ENCODE measurements at places on chromosomes 5 and 9.
A peak's percentile ranks its signal among the peaks of the same experiment; 100 is the strongest.

DNA sequence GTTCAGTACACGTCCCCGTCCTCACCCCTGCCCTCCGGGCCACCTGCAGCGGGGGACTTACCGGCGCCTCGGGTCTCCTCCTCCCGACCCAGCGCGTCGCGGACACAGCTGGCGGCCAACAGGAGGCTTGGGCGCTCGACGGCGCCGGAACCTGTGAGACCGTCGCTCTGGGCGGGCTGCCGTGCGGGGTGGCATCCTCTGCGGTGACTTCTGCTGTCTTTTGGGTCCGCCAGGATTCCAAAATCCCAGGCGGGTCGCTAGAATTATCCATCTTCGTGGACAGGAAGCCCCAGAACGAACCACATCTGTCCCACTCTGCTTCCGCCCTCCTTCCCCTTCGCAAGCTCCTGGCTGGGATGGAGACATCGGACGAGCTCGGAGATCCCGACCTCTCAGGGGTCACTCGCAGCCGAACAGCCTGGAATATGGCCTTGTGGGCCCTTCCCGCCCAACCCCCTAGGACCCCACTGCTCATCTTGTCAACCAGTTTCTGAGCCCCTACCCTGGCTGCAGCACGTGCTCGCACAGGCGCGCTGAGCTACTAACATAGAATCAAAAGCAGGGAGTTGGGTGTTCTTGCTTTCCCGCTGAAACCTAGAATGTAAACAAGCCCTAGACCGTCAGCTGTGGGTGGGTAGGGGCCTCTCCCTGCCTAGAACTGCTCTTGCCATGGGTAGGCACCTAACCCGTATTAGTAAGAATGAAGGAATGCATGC is 947 bp upstream of the MARCHF3 start:
- no peak for DNase-seq

GRCh38 chr9:70177121-70177520 is 81.7 kb upstream of the SMC5 start:
- DNase-seq = no peak

- no peak for DNase-seq
Measured at GRCh38 chr5:68499987-68500386, 284.4 kb downstream of the PIK3R1 start.

- peak; percentile 87 for DNase-seq
Measured at GRCh38 chr5:41869724-41870626, at the start of gene OXCT1. OXCT1 (minus strand) TSS chr5:41870425; CDS start chr5:41870358, 67 bp downstream.

DNA sequence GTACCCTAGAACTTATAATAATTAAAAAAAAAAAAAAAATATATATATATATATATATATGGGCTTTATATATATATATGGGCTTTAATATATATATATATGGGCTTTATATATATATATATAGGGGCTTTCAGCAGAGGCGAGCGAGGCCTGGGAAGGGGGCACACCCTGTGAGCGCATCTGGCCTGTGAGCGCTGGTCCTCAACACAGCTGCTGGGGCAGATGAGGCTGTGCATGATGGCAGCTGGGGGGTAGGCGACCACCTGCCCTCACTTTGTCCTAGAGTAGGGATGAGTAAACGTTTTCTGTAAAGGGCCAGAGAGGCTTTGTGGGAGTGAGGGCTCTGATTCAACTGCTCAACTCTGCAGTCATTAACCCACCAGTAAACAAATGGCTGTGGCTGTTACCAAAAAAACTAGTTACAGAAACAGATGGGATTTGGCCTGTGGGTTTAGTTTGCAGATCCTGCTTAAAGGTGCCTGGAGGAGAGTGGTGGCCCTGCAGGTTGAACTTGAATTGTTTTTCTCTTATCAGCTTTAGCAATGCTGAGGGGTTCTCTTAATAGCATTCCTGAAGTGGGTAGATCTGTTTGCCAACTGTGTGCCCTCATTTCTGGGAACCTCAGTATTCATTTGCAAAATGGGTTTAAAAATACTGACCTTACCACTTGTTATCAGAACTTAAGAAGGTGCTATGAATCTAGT is 88.1 kb upstream of the EPB41L4B start:
- no peak for DNase-seq

DNA sequence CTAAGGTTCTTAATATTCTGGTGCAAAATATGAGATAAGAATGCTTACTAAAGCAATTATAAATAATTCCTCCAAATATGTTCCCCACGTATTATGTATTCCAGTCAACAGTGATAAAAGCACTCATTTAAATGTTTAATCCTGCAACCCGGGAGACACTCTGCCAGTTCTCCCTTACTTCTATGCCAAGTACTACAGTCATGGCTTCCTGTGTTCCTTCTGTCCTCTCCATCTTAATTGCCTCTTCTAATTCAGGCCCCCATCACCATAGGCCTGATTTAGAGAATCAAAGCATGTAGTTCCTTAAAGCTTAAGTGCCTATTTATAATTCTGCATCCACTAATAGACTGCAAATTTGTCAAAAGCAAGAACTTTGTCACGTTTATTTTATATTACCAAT is 474.8 kb downstream of the SEMA5A start:
- no peak for DNase-seq

DNA sequence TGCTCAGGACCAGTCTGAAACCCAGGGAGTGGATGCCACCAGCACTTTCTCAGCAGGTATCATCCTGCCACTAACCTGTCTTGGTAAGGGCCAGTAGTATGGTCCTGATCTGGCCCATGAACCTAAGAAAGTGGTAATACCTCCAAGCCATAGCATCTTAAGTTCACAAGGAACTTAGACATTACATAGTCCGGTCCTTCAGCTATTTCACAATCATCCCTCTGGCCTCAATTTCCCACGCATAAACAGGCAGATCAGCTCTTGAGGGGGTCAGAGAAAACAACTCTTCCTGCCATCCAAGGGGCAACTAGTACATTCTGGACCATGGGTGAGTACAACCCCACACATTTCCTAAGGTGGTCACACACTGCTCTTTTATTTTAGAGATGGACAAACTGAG is 88.2 kb downstream of the PPIC start:
- no peak for DNase-seq

- no peak for DNase-seq
Measured at GRCh38 chr9:94866770-94867169, 140.3 kb downstream of the AOPEP start.

DNA sequence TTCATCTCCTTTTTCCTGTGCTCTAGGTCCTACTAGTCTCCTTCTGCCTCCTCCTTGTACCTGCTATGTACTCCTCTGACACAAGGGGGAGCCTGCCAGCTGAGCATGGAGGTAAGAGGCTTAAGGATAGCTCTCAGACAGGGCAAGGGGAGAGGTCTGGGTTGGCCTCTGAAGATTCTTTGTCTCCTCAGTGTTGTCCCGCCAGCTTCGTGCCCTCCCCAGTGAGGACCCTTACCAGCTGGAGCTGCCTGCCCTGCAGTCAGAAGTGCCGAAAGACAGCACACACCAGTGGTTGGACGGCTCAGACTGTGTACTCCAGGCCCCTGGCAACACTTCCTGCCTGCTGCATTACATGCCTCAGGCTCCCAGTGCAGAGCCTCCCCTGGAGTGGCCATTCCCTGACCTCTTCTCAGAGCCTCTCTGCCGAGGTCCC is 3.8 kb downstream of the CREB3 start:
- peak; percentile 77 for DNase-seq

GRCh38 chr5:127089191-127089590 is 15.9 kb upstream of the C5orf63 start:
- no peak for DNase-seq

GRCh38 chr5:33261305-33261704 is 179.5 kb upstream of the TARS1 start:
- no peak for DNase-seq

DNA sequence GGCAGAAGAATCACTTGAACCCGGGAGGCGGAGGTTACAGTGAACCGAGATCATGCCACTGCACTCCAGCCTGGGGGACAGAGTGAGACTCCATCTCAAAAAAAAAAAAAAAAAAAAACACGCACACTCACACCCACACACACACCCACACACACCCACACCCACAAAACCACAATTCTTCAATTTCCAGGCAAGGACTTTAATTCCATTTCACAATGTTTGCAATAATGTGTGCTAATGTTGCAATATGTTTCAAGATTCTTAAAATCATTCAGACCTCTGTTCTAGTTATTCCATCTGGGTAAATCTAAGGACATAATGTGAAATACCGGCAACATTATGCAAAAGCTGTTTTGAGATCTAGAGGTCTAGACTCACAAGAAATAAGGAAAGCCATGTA is 28.3 kb downstream of the CCDC69 start:
- DNase-seq = no peak

GRCh38 chr5:131305906-131306305 is 42.1 kb downstream of the CDC42SE2 start:
- DNase-seq = no peak

- no peak for DNase-seq
Measured at GRCh38 chr5:167905919-167906853, 385.3 kb upstream of the WWC1 start.

DNA sequence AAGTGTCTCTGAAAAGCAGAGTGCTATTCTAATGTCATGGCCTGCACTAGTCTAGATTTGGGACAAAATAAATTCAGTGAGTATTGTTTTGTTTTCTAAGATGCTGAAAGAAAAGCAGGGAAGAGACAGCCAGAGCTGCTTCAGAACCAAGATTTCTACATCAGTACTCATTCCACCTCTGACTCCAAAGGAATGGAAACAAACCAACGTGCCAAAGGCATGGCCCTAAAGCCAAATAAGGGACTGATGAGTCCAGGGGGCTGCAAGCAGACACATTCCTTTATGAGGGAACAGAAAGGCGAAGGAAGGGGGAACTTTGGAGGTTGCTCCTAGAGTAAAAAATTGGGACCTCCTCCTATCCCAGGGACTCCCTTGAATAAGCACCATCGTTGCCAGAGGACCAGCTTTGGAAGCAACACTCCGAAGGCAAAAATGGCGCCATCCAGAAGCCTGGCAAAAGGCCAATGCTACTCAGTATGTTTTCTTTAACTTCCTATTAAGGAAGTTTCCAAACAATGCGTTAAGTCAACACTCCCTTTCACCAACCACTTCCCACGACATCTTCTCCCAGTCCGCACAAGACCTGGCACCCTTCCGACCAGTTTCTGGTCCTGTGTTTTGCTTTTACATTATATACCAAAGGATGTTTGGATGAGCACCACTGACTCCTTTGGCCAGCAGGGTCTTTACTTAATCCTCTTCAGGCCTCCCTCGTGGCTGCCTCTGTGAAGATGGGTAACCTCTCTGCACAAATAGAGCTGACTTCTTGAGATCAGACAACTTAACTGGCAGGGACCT is 31.6 kb downstream of the ADAM19 start:
- DNase-seq = no peak

DNA sequence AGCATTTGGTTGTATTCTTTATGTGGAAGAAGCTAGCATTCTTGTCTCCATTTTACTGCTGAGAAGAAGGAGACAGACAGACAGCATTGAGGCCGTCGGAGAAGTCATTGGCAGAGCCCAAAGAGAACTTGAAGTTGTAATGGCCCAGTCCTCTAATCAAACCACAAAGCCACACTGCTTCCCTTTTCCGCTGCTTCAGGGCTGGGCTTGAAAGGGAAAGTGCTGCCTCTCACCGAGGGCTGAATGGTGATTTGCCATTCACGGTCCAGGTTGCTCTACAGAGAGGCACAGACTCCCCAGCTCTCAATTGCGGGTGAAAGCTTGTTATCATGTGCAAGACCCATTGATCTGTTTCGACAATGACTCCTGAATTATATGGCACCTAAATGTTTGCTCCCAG is 25.6 kb upstream of the POU4F3 start:
- no peak for DNase-seq

DNA sequence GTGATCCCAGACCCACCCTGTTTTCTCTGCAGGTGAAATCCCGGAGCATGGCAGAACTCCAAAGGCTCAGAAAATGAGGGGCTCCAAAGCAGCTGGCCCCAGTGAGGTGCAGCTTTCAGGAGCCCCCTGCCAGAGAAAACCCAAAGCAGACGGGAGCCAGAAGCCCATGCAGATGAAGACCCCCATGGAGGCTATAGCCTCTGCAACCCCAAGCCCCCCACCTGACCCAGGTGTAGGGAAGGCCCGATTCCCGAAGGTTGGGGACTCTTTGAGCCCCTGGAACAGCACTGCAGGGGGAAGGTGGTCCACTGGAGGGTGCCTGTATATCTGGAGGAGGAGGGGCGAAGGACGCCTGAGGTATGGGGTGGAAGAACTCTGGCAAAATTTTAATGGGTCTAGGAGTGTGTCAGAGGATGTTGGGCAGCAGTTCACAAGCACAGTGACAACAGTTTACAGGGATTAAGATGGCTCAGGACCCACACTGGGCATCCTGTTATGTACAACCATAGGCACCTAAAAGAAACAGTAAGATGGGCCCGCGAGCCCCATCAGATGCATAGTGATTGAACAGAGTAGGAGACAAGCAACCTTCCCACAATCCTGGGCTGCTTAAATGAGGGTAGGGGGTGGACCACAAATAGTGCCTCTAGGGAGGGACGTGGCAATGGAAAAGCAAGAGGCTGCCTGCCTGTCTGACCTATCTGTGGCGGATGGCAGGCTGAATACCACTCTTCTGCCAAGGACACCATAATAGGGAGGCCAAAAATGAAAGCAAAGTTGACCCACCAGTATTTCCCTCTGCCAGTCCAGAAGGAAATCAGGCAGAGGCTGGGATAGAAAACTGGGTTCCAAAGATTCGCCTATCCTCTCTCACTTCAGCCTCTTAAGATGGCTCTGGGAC is 16.4 kb upstream of the ANXA6 start:
- DNase-seq = no peak

GRCh38 chr5:142847898-142848790 is 78.0 kb downstream of the ARHGAP26 start:
- DNase-seq = no peak

DNA sequence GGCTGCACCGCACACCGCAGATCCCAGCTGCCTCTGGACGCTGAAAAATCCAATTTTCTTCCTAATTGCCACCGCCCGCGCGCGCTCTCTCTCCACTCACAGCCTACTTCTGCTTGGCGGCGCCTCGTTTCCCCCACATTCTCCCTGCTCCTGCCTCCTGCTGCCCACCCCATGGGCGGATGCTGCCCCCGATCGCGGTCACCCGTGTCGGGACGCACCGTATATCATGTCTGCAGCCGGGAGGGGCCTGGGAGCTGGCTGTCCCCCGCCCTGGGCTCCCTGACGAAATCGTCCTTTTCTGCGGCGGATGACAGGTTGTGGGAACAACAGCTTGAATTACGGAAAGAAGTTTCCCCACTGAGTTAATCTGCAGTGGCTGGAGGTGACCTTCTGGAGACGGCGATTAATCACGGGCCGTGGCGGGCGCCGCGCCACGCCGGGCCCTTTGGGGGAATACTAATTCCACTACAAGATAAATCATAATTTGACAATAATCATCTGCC is 36.3 kb upstream of the PSD2 start:
- DNase-seq = peak; percentile 29
